ENCODE measurements at places on chromosomes 1 and 21.

DNA sequence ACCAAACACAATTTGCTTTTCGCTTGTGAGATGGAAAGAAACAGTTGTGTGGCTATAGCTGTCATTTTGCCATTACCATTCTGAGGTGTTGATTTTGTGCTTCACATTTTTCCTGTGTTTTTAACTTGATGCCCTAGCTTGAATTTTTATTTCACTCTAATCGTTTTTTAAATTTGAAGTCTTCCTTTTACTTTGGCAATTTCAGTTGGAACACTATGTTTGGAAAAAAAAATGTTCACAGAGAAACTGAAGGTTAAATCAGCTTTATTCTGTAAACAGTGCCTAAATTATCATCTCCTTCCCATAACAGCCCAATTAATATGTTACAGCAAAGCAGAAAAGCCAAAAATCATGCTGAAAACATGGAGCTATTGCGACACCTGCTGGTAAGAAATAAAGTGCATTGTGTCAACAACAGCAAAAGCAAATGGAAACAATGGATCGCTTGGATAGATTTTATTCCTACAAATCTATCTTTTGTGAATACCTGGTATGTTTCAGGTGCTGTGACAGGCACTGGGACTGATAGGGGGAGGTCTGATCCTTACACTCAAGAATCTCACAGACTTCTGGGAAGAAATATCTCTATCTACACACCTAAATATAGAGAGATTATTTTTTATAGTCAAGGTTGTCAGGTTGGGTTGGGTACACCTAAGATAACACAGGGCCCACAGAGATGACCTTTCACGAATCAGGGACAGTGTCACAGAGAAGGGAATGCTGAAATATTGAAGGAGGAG, 16.2 kb upstream of the ERICH3 start:
- peak; percentile 4 for DNase-seq

DNA sequence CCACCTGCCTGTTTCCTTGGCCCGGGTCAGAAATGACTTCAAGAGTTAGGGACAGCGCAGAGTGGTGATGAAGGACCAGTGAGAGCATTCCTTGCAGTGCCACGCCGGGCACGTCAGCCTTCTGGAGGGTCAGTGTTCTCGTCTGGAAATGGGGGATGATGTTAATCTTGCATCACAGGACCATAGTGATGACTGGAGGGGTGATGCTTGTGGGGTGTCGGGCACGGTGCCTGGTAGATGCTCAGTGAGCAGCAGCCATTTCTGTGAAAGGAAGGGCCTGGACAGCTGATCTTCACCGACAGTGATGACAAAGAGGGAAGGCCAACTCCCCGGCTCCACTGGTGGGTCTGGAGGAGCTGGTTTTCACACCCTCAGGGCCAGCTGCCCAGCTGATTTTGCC, 56.2 kb downstream of the DDX20 start:
- DNase-seq, result no peak

GRCh38 chr1:110074166-110074565, 3.7 kb upstream of the ALX3 start:
- no peak for DNase-seq

GRCh38 chr1:91584309-91584708, 83.7 kb downstream of the CDC7 start:
- DNase-seq, result no peak

DNA sequence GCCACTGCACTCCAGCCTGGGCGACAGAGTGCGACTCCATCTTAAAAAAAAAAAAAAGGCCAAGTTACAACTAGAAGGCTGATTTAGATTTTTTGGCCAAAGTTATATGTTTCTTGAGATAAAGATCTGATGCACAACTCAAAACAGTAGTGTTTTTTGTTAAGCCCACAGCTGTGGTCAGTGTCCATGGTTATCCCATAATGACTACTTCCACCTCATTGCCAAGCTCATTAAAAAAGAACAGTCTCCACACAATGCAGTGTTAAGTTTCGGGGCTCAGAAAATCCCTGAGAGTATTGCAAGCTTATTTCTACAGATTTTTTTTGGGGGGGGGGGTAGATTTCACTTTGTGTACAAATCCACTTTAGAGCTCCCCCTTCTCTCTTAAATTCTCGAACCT, 120.5 kb downstream of the RUNX1 start:
- DNase-seq, result no peak

GRCh38 chr1:207336559-207337467, 15.3 kb downstream of the CD55 start:
- no peak for DNase-seq

DNA sequence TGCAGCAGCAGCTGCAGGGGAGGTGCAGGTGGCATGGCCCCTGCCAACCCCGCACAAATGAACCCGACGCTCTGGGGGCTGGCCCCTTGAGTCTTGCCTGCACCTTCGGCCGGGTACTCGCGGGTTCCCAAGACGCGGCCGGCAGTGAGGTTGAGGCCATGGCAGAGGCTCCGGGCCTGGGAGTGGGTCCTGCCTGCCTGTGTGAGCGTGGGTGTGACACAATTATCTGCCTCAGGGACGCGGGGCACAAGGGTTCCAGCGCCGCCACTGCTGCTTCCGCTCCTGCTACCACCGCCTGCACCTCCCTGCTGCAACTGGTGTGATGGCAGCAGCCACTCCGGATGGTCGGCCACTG, 20.9 kb upstream of the TGFB2 start:
- no peak for DNase-seq

- no peak for DNase-seq
These were observed 5.9 kb upstream of the DHX9 start for GRCh38 chr1:182833271-182833670.

DNA sequence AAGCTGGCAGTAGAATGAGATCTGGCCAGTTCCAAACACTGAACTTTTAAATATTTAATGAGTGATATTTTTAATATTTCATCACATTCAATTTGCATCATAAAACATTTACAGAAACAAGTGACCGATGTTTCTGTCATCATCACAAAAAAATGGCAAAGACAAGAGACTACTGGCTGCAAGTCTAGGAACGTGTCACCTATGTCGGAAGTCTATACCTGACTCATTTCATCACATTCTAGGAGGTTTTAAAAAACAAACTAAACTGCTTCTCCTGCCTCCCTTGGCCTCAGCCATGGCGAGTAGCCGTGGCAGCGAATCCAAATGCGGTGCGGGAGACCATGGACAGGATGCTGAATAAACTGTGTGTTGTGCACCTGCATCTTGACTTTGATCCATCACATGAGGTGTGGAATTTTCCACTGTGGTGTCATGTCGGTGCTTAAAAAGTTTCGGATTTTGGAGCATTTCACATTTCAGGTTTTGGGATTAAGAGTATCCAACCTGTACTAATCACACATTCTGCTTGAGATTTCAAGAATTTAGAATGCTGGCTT, 43.1 kb downstream of the CLSTN1 start:
- no peak for DNase-seq

DNA sequence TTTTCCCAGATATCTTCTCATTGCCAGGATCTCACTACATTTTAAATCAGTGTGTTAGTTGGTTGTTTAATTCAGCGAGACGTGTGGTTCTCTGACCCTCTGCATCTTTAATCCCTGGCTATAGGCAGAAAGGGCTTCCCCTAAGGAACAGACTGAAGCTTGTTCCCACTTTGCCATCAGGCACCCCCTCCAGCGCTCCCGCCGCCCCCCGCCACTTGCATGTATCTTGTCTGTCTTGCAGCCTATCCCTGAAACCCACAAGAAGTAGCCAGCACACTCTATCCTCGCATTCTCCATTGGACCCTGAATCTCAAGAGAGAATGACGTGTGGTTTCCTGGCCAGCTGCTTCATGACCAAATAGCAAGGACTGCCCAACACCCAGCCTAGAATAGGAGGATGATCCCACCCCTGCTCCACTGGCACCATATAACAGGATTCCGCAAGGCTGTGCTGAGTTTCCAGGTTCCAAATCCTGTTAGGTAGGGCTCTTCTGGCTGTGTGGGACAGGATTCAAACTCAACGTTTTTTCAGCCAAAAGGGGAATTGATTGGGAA, 7.8 kb downstream of the CLDN19 start:
- no peak for DNase-seq

GRCh38 chr1:44822131-44822701, 13.9 kb downstream of the BTBD19 start:
- DNase-seq, result no peak

DNA sequence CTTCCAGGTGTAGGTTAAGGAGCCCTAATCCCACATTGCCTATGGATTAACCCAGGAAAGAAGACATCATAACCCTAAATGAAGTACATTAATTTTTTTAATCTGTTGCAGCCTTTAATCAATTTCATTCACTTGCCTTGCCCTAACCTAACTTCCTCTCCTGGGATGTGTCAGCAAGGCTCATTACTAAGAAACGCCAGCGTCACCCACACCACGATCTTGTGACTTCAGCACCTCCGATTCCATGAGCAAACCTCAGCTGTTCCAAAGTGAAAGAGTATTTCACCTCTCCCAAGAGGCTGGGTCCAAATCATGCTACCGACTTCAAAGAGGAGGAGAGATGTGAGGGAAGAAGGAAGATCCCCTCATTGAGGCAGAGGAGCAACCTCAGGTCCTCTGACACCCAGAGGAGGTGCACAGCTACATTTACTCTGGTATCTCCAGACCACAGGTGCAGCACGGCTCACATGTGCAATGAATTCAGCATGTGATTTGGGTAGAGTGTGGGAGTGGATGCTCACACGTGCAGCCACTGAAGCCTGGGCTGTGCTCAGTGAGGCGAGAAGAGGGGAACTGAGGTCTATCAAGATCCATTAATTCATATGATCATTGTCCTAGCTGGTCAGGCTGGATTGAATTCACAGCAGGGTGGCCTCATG, 134.1 kb downstream of the SLC30A10 start:
- no peak for DNase-seq

GRCh38 chr1:23394181-23394580, 24.5 kb upstream of the ZNF436 start:
- DNase-seq, result no peak

GRCh38 chr1:156904187-156904959, 10.9 kb downstream of the PEAR1 start:
- DNase-seq, result no peak

GRCh38 chr1:206774093-206774492, 1.8 kb upstream of the IL10 start:
- DNase-seq, result no peak

GRCh38 chr1:16281765-16282164, 44.8 kb upstream of the CPLANE2 start:
- no peak for DNase-seq

GRCh38 chr1:225877580-225877979, 4.6 kb downstream of the TMEM63A start:
- peak; percentile 35 for DNase-seq

- no peak for DNase-seq
These were observed 2.8 kb upstream of the PHLDA3 start for GRCh38 chr1:201471772-201472171.

DNA sequence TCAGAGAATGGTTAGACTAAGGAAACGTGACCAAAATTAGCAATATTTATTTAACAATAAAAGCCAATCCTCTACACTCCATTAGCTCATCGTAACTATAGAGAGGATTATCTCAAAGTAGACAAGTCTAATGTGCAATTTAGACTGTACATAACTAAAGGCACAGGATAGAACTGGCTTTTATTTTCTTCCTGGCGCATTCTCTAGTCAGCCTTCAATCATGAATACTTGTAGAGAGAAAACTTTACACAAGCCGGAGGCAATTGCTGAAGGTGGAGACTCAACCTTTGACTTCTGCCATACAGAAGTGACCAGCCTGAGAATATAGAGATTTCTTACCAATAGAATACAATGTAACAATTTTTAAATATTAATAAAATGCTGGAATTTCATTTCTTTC, 777.9 kb downstream of the LTN1 start:
- no peak for DNase-seq

- DNase-seq, result no peak
These were observed 85.7 kb downstream of the NENF start for GRCh38 chr1:212518188-212519054.

- no peak for DNase-seq
These were observed 39.0 kb upstream of the MAGOH start for GRCh38 chr1:53277326-53277725.

- DNase-seq, result no peak
These were observed 96.1 kb downstream of the SLC35F3 start for GRCh38 chr1:234000557-234001041.

DNA sequence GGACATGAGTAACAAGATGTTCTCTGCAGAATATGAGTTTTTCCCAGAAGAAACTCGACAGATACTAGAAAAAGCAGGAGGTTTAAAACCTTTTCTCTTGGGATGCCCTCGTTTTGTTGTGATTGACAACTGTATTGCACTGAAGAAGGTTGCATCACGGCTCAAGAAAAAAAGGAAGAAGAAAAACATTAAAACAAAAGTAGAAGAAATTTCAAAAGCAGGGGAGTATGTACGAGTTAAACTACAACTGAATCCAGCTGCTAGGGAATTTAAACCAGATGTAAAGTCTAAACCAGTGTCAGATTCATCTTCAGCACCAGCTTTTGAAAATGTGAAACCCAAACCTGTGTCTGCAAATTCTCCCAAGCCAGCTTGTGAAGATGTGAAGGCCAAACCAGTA, 92.5 kb downstream of the TTC3 start:
- no peak for DNase-seq

GRCh38 chr1:187300081-187300480, 471.3 kb downstream of the PLA2G4A start:
- DNase-seq, result no peak

GRCh38 chr1:37035796-37036666, 1.7 kb upstream of the GRIK3 start:
- DNase-seq, result no peak

- DNase-seq, result no peak
These were observed 154.9 kb downstream of the TGFBR3 start for GRCh38 chr1:91730801-91731732.

GRCh38 chr1:118147522-118147921, 37.5 kb downstream of the SPAG17 start:
- DNase-seq, result no peak

- DNase-seq, result no peak
These were observed 549.8 kb downstream of the MATN1 start for GRCh38 chr1:30173560-30173959.

GRCh38 chr1:168266644-168267186, 14.0 kb upstream of the TBX19 start:
- DNase-seq, result no peak

DNA sequence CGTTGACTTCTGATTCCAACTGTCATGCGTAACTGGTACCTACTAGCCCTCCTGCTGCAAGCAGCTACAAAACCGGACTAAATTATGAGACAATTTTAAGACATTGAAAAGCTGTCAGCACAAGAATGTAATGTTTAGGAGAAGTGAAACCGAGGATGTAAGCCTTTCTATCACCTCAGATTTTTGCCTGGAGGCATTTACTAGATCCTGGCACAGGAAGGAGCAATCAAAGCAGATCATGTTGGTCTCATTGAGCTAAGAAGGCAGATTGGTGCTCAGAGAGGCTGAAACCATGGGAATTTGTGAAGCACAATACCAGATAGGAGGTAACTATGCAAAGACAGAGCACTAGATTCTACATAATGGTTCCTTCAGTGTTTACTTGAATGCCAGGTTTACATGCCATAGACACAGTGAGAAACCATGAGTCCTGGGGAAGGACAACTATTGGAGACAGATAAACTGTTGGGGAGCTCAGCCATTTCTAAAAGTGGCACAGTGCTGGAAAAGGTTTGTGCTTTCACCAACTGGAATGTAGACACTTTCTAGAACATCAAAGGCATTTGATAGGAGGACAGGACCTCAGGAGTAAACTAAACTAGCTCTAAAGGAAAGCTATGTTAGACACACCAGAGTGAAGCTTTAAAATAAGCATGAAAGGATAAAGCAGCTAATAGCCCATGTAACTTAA, 179.4 kb downstream of the LYPLAL1 start:
- no peak for DNase-seq
